Tibial nerve (tissue), 4 donors: ENCODE measurements at places on chromosomes 2 and 18. TPM values are rescaled to one million over a fixed set of nuclear protein-coding genes. Genes with fewer than 3 reads are reported as not detected.

DNA sequence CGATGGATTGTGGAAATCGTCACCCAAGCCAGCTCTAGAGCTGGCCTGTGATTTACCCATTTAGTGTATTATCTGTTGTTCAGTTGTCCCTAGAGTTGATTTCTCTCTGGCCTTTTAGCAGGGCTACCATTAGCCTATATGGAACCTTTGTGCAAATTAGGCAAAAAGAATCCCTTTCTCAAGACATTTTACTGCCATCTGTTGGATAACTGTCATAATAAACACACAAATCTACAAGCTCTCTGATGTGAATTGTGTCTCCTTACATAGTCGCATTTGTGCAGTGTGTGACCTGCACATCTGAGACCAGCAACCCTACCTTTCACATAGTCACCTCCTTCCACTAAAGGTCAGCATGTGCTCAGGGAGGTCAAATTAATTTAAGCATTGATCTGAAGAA lies 34.0 kb downstream of the LOXHD1 start:
- no peak for DNase-seq

- DNase-seq = no peak
Measured at GRCh38 chr2:134337631-134338030, 83.8 kb downstream of the MGAT5 start.

ZNF804A gene
- 0.42 TPM for total RNA-seq

- DNase-seq = no peak
Measured at GRCh38 chr18:35479911-35480586, 17.7 kb downstream of the INO80C start.

GRCh38 chr2:167862782-167863181 lies 384.6 kb downstream of the STK39 start:
- no peak for DNase-seq

- DNase-seq = no peak
Measured at GRCh38 chr2:187842978-187843847, 289.0 kb upstream of the TFPI start.

CCDC178 gene
- 2.1 TPM for total RNA-seq

GRCh38 chr18:68956650-68957049 lies 158.8 kb downstream of the CCDC102B start:
- no peak for DNase-seq

DNA sequence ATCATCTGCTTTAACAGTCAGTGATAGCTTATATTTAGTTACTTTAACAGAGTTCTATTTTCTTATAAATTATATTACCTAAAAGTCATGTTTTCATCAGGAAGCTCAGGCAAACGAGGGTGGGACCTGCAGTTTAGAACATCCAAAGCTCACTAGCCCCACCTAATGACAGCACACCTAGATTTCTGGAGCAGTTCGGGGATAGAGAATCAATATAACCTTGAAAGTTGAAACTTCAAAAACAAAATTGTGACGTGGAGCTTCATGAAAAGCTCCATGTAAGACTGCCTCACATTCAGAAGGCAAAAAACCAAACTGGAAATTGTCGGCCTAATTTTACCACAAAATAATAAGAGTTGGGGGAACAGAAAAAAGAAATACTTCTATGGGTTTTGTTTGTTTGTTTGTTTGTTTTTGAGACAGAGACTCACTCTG lies 185.9 kb upstream of the CCDC150 start:
- no peak for DNase-seq

SGPP2 gene
- not detected for total RNA-seq
